ENCODE measurements at places on chromosomes 1 and 21. TPM values are rescaled to one million over a fixed set of nuclear protein-coding genes. Genes with fewer than 3 reads are reported as not detected.

Gene RHD
- not detected for total RNA-seq

Gene HPDL
- total RNA-seq: 2.7 TPM

Gene LENEP
- not detected for total RNA-seq

Gene LCA5L
- 1.6 TPM for total RNA-seq

Gene SPATA17
- 3.0 TPM for total RNA-seq

Gene JAK1
- total RNA-seq: 227 TPM

Gene SIK1
- total RNA-seq: 15.9 TPM

Gene PTTG1IP
- 98.8 TPM for total RNA-seq

Gene C4BPB
- 2.1 TPM for total RNA-seq

Gene AZIN2
- total RNA-seq: 0.67 TPM

Gene CYP2J2
- total RNA-seq: 0.12 TPM

Gene MCOLN3
- total RNA-seq: 2.8 TPM

Gene CHODL
- 0.03 TPM for total RNA-seq

Gene SLC9C2
- not detected for total RNA-seq

Gene LAMC2
- total RNA-seq: 16.0 TPM

Gene NID1
- total RNA-seq: 7.5 TPM

Gene WNT2B
- total RNA-seq: 0.19 TPM

Gene ST6GALNAC5
- 0.09 TPM for total RNA-seq

Gene KIF21B
- total RNA-seq: 2.1 TPM

Gene OR2W3
- total RNA-seq: not detected

Gene C1orf115
- total RNA-seq: 4.5 TPM

Gene ERO1B
- 3.0 TPM for total RNA-seq

Gene EPHA2
- total RNA-seq: 130 TPM

Gene SAMD13
- 0.81 TPM for total RNA-seq

Gene SPATC1L
- total RNA-seq: 0.65 TPM

Gene BEST4
- 0.45 TPM for total RNA-seq

Gene RPE65
- total RNA-seq: not detected

Gene AMY1B
- total RNA-seq: not detected

Gene KRTAP19-3
- total RNA-seq: not detected

Gene SPATA45
- total RNA-seq: 0.42 TPM

Gene TTC39A
- 1.7 TPM for total RNA-seq

Gene AGBL4
- not detected for total RNA-seq

Gene TMED5
- total RNA-seq: 38.2 TPM

Gene TCEA3
- 0.86 TPM for total RNA-seq

Gene DUSP12
- total RNA-seq: 44.8 TPM

Gene NUDC
- total RNA-seq: 158 TPM

Gene GPR37L1
- total RNA-seq: 0.18 TPM

Gene ACTN2
- not detected for total RNA-seq

Gene PLEKHA6
- 41.4 TPM for total RNA-seq

Gene C1orf74
- 2.0 TPM for total RNA-seq

All from A549 treated with dexamethasone at 1 μM for 4 hours (cell line).